ENCODE measurements at places on chromosomes 2 and 18.

- DNase-seq, result no peak
Measured at GRCh38 chr2:170404846-170405245, 226.9 kb downstream of the MYO3B start.

DNA sequence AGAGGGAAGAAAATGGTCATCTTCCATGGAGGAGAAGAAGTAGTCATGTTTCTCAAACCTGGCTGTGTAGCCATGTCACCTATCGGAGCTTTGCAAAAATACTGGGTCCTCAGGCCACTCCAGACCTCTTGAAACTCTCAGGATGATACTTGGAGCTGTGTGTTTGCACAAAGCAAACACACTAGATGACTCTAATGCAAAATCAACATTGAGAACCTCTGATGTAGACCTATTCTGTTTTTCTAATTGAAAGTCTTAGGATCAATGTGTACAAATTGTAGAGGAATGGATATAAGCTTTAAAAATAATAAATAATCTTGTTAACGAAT, 444.3 kb downstream of the RND3 start:
- DNase-seq, result no peak

DNA sequence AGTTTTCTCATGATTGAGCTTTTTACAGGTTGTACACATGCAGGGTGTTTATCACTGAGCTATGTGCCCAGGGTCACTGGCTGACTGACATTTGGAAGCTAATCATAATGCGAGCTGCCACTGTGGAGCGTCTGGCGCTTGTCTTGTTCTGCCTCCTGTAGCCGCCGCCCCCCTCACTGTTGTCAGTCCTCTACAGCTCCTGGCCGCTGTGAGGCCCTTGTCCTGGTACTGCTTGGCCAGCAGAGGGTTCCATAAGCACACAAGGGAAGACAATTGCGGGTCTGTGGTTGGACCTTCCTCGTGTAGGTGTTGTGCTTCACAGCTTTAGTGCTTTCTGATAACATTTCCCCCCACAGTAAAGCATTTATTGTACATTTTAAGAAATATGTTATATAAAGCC, 105.6 kb upstream of the LDLRAD4 start:
- peak; percentile 55 for DNase-seq

DNA sequence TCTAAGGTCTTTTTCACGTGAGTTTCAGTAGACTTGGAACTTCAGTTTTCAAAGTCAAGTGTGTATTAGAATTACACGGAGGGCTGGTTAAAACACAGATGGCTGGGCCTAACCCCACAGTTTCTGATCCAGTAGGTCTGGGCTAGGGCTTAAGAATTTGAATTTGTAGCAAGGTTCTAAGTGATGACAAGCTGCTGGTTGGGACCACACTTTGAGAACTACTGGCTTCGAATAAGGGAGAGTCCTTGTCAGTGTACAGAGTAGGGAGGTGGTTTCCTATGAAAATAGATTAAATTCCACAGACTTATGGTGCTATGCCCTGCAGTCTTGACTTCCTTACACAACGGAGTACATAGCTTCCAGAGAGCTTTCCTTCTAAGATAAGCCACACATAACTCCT, 4.5 kb downstream of the RHOB start:
- peak; percentile 62 for DNase-seq

DNA sequence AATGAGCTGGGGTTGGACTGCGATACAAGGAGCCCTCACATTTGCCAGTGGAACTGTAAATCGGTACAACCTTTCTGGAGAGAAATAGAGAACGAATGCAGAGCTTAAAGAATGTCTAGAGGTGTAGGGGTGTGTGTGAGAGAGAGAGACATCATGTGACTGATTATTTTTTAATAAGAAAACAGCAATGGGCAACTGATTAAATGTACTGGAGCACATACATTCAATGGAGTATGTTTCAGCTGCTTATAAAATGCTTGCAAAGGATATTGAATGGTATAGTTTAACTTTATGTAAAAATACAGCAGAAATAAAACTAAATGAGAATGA, 391 bp upstream of the TMEM17 start:
- no peak for DNase-seq

GRCh38 chr18:8373486-8373885, 235.8 kb upstream of the RAB12 start:
- no peak for DNase-seq

DNA sequence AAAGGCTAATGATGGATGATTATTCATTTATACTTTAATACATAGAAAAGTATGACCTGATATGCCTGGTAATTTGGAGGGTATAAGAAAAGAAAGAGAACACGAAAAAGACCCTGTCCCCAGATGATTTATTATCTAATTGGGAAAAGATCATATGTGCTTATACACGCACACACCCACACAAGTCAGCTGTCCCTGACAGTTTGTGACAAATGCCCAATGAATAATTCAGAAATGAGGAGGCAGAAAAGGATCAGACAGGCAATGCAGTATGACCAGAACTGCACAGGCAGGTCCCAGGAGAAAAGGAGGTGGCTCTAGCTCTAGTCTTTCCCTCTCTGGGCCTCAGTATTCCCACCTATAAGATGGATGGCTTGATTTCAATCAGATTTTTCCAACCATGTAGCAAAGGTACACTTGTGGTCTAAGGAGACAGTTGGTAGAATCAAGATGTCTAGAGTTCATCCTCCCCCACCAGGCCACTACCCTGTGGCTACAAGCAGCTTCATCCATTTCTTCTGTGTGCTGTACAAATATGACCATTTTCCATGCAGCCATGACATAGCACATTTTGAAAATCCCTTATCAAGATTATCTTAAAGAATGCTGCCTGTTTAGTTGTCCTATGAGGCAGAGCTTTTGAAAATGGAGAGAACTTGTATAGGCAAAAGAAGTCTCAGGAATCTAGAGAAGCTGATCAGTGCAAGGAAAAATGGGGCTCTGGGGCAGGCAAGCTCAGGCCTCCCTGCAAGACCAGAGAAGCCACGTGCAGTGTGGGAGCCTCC, 19.7 kb downstream of the CYRIA start:
- no peak for DNase-seq

All from femur (tissue), 1 donor.